Naive thymus-derived CD8-positive, alpha-beta T cell (primary cell): ENCODE measurements at places on chromosomes 5 and 9.

DNA sequence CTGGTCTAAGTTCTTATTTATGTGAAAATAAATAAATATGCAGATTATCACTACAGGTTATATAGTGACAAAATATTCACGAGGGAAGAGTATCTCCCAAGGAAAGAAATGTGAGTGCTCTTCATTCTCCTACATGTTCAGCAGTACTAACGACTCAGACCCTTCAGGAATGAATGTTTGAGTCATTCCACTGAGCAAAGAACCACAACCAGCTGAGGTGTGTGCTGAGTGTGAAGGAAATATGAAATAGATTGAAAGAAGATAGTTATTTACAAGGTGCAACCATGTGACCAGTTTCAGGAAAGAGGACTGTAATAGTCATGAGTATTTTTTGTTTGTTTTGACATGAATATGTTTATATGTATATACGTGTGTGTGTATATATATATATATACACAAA is 228.7 kb downstream of the TUSC1 start:
- no peaks in the 10 kb centered on the region for H3K36me3 ChIP-seq
- no peak overlapping the region for H3K4me3 ChIP-seq
- H3K27me3 ChIP-seq: no peaks in the 10 kb centered on the region
- H3K27ac ChIP-seq: no peak overlapping the region
- no peak for DNase-seq

DNA sequence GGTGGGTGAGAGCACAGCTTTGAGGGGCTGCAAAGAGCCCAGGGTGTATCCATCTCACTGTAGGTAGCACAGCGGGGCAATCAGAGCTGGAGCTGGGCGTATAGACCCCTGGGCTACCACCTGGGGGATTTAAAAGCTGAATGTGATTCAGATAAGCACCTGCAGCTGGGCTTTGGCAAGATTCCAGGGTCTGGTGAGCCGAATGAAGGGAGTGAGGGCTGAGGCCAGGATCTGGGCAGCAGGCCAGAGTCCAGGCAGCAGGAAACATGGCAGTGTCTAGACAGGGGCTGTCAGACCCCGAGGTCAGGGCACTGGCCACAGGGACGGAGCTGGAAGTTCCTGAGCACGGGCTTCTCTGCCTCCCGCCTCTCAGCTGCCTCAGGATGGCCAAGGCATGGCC is 8.7 kb downstream of the ASS1 start:
- H3K27me3 ChIP-seq: peaks cover 15% of the 10 kb centered on the region
- no peak overlapping the region for H3K27ac ChIP-seq
- no peaks in the 10 kb centered on the region for H3K4me1 ChIP-seq
- DNase-seq: no peak

DNA sequence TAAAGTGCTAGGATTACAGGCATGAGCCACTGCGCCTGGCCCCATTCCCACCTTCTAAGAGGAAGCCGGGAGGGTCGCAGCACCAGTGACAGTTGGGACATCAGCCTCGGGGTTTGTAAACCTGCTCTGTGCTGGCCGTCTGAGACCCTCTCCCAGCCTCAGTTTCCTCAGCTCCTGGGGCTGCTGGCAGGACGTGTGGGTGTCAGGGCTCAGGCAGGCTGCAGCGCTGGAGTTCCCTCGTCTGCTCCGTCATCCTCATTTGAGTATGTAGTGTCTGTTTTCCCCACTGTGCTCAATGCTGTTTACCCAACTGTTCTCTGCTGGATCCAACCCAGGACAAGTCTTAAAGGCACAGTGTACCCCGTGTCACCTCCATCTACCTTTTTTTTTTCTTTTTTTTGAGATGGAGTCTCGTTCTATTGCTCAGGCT is 2.0 kb upstream of the NINJ1 start:
- peaks cover 60% of the 10 kb centered on the region for H3K4me1 ChIP-seq
- H3K36me3 ChIP-seq: no peaks in the 10 kb centered on the region
- peak overlapping the region; percentile 47 for H3K27ac ChIP-seq
- no peak for DNase-seq
- H3K4me3 ChIP-seq: peak overlapping the region; percentile 12

DNA sequence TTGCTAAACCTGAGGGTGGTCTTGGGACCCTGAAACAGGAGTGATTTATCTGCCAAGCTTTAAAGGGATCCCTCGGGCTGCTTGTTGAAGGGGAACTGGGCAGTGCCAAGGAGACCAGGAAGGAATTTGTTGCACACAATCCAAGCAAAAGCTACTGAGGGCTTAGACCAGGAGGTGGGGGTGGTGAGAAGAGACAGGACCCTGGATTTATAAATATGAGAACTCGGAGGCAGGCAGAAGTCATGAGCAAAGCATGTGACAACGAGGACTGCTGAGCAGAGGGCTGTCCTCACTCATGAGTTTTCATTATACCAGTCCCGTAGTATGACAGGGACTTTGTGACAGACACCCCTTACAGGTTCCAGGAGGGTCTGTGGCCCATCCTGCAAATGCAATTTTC is 237.3 kb downstream of the DRD1 start:
- H3K4me3 ChIP-seq: no peak overlapping the region
- no peaks in the 10 kb centered on the region for H3K4me1 ChIP-seq
- H3K27ac ChIP-seq: no peak overlapping the region
- H3K27me3 ChIP-seq: peaks cover 33% of the 10 kb centered on the region
- H3K36me3 ChIP-seq: no peaks in the 10 kb centered on the region
- DNase-seq: no peak

DNA sequence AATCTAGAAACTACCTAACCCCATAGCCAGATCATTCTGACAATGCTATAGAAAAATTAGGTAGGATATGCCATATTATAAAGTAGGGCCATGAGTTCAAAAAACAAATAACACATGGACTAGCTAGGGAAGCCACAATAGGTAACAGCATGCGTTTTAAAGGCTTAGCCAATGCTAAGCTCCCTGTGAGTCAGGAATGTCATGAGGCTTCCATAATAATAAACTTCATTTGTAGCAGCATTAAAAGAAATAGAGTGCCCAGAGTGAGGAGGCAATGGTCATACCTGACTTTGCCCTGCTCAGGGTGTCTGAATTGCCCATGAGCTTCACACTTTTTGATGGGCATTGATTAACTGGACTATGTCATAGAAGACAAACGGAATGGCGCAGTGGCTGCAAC is 15.8 kb downstream of the FOXE1 start:
- peaks cover 15% of the 10 kb centered on the region for H3K36me3 ChIP-seq
- H3K4me1 ChIP-seq: peaks cover 3% of the 10 kb centered on the region
- no peak overlapping the region for H3K4me3 ChIP-seq
- DNase-seq: no peak

DNA sequence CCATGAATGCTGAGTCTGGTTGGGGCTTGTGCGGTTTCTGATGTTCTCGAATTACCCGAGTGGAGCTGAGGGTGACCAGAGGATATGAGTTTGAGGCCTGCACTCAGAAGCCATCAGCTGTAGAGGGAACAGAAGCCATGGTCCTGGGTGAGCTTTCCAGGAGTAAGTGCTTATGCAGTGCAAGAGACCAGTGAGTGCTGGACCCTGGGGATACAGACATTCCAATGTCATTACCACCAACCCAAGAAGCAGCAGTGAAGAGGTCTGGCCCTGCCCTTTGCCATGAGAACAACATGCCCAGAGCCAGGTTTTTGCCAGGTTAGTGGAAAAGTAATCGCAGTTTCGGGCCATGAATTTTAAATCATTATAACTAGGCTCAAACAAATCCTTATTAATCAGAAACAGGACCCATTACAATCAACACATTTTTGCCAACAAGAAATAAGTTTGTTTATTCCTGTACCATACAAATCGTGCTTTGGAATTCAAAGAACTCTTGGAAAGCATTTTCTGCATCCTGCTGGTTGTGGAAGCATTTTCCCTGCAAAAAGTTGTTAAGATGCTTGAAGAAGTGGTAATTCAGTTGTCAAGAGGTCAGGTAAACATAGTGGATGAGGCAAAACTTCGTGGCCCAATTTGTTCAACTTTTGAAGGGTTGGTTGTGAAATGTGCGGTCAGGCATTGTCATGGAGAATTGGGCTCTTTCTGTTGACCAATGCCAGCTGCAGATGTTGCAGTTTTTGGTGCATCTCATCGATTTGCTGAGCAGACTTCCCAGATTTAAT is 154.6 kb downstream of the SYK start:
- H3K4me1 ChIP-seq: no peaks in the 10 kb centered on the region
- H3K4me3 ChIP-seq: no peak overlapping the region
- no peak overlapping the region for H3K27ac ChIP-seq
- H3K27me3 ChIP-seq: peaks cover 12% of the 10 kb centered on the region
- DNase-seq: no peak

DNA sequence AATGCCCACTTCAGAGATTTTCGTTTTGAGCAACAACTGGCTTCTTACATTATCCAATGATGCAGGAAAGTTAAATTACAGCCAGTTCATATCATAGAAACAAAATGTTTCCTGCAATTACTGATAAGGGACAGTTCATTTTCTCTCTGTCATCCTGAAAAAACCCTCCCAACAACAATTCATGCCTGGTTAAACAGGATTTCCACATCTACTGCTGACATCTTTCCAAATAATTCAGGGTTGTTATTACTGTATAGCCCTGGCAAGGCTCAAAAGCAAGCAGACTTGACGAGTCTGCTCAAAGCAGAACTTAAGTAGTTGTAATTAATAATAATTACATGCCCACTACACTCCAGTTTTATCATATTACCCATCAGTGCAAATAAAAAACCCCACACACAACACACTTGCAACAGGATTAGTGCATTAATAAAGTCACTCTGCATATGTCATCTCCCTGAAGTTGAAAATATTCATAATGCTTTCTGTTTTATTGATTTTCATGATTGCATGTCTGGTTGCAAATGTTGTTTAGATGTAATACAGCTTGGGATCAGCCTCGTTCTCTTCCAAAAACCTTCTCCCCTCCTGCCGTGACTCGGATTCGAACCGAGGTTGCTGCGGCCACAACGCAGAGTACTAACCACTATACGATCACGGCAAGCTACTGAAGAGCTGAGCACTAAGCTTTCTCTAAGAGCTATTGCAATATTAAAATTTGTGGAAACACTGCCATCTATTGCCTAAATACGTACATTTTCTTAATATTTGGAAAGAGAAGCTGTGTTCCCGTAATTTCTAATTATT is 119.6 kb upstream of the NFIB start:
- no peaks in the 10 kb centered on the region for H3K4me1 ChIP-seq
- H3K27ac ChIP-seq: no peak overlapping the region
- no peak for DNase-seq
- peaks cover 12% of the 10 kb centered on the region for H3K27me3 ChIP-seq
- H3K36me3 ChIP-seq: no peaks in the 10 kb centered on the region
- H3K4me3 ChIP-seq: no peak overlapping the region

DNA sequence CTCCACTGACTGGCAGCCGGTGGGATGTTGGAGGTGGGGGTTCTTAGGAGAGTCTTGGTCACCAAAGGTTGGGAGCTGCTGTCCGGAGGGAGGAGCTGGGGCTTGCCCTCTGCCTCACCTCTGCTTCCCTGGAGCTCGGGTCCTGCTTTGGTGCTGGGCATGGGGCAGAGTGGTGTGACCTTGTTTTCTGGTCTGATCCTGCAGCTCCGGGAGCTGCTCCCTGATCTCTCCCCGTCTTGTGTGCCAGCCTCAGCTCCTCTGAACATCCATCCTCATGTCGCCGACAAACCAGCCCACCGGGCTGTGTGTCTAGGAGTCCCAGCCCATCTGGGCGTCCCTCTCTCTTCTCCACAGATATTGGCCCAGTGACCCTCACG is 18.7 kb downstream of the HMCN2 start:
- H3K4me3 ChIP-seq: no peak overlapping the region
- H3K36me3 ChIP-seq: no peaks in the 10 kb centered on the region
- no peak for DNase-seq
- no peaks in the 10 kb centered on the region for H3K4me1 ChIP-seq
- H3K27me3 ChIP-seq: peaks cover 59% of the 10 kb centered on the region

DNA sequence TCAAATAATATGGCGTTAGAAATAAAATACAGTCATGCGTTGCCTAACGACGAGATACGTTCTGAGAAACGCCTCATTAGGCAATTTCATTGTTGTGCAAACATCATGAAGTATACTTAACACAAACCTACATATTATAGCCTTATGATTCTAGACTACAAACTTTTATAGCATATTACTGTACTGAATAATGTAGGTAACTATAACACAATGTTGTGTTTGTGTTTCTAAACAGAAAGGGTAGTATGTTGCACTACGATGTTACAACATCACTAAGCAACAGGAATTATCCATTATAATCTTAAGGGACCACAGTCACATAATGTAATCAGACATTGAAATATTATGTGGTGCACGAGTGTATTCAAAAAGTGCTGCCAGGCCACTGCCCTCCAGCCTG is 3.0 kb upstream of the SMC2 start:
- DNase-seq: no peak
- no peaks in the 10 kb centered on the region for H3K36me3 ChIP-seq
- peaks cover 8% of the 10 kb centered on the region for H3K27me3 ChIP-seq
- H3K4me3 ChIP-seq: no peak overlapping the region

GRCh38 chr9:133916159-133916541 is 76.0 kb downstream of the VAV2 start:
- no peak overlapping the region for H3K4me3 ChIP-seq
- H3K27ac ChIP-seq: no peak overlapping the region
- H3K36me3 ChIP-seq: no peaks in the 10 kb centered on the region
- H3K27me3 ChIP-seq: peaks cover 6% of the 10 kb centered on the region
- no peak for DNase-seq
- H3K4me1 ChIP-seq: peaks cover 3% of the 10 kb centered on the region

- no peaks in the 10 kb centered on the region for H3K27me3 ChIP-seq
- DNase-seq: no peak
- H3K27ac ChIP-seq: peak overlapping the region; percentile 86
- H3K4me1 ChIP-seq: peaks cover 39% of the 10 kb centered on the region
These were observed 80.0 kb downstream of the OTULIN start for GRCh38 chr5:14744296-14745187.

- DNase-seq: no peak
- H3K27ac ChIP-seq: no peak overlapping the region
- H3K36me3 ChIP-seq: no peaks in the 10 kb centered on the region
- H3K27me3 ChIP-seq: no peaks in the 10 kb centered on the region
- no peaks in the 10 kb centered on the region for H3K4me1 ChIP-seq
These were observed 77.7 kb upstream of the TAS2R1 start for GRCh38 chr5:9707732-9708462.

- no peaks in the 10 kb centered on the region for H3K36me3 ChIP-seq
- no peaks in the 10 kb centered on the region for H3K4me1 ChIP-seq
- H3K4me3 ChIP-seq: no peak overlapping the region
- no peak overlapping the region for H3K27ac ChIP-seq
- DNase-seq: no peak
These were observed 127.7 kb downstream of the ZDHHC21 start for GRCh38 chr9:14565352-14566016.

DNA sequence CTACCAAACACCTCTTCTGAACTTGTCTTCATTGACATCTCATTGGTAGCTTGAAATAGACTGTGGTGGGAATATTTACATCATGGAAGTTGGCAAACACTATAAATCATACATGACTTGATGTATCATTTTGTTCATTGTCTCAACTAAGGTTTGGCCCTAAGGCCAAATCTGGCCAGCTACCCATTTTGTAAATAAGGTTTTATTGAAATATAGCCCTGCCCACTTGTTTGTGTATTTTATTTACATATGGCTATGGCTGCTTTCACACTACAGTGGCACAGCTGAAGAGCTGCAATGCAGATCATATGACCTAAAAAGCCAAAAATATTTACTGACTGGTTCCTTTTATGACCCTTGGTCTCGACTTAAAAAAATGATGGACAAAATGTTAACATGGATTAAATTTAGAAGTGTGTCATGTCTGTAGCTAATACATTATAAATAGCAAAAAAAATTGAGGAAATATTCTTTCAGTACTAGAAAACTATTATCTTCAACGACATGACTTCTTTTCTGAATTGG is 22.1 kb downstream of the FAM240B start:
- no peak for DNase-seq
- H3K36me3 ChIP-seq: no peaks in the 10 kb centered on the region
- no peak overlapping the region for H3K4me3 ChIP-seq
- peaks cover 14% of the 10 kb centered on the region for H3K27me3 ChIP-seq
- no peak overlapping the region for H3K27ac ChIP-seq
- no peaks in the 10 kb centered on the region for H3K4me1 ChIP-seq
